Natural killer cell treated with Interleukin-12 subunit alpha and Interleukin-12 subunit beta and Interleukin-15 and Interleukin-18, amount 100 ng/mL, for 72 hours (primary cell): ENCODE measurements at places on chromosomes 1 and 21.

DNA sequence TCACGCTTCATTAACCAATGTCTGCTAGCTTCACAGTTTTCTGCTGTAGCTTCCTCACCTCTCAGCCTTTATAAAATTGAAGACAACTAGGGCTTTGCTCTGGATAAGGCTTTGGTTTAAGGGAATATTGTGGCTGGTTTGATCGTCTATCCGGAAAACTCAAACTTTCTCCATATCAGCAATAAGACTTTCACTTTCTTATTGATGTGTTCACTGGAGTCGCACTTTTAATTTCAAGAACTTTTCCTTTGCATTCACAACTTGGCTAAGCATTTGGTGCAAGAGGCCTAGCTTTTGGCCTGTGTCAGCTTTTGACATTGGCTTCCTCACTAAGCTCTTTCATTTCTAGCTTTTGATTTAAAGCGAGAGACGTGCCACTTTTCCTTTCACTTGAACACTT lies 12.9 kb downstream of the COA6 start:
- H3K27me3 ChIP-seq: no peaks in the 10 kb centered on the region
- H3K27ac ChIP-seq: peak overlapping the region; percentile 27
- no peak for DNase-seq
- H3K4me3 ChIP-seq: no peak overlapping the region
- peaks cover 5% of the 10 kb centered on the region for H3K4me1 ChIP-seq

DNA sequence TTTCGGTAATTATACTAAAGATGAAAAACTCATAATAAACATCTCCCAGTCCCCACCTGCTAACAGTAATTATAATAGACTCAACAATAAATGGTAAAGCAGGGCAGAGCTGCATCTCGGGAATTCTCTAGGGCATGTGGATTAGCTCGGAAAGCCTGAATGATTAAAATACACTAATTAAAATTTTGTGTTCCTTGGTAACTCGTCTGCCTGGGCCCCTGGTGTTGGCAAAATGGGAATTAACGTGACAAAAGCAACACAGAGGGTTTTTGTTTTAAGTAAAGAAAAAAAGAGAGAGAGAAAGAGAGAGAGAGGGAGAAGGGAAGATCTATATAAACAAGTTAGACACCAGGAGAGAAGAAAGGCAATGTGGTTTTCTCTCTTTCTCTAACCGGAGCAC lies 62.1 kb downstream of the CASZ1 start:
- no peaks in the 10 kb centered on the region for H3K4me1 ChIP-seq
- no peak overlapping the region for H3K27ac ChIP-seq
- H3K36me3 ChIP-seq: no peaks in the 10 kb centered on the region
- no peak overlapping the region for H3K4me3 ChIP-seq
- H3K27me3 ChIP-seq: no peaks in the 10 kb centered on the region

- no peaks in the 10 kb centered on the region for H3K36me3 ChIP-seq
- no peaks in the 10 kb centered on the region for H3K4me1 ChIP-seq
- no peak for DNase-seq
- no peak overlapping the region for H3K4me3 ChIP-seq
- H3K27ac ChIP-seq: no peak overlapping the region
Measured at GRCh38 chr1:60394436-60394835, 320.9 kb upstream of the C1orf87 start.

- peaks cover 37% of the 10 kb centered on the region for H3K36me3 ChIP-seq
- peak overlapping the region; percentile 94 for H3K4me3 ChIP-seq
- no peaks in the 10 kb centered on the region for H3K27me3 ChIP-seq
- DNase-seq: no peak
- H3K4me1 ChIP-seq: peaks cover 40% of the 10 kb centered on the region
Measured at GRCh38 chr21:44802396-44803153, 955 bp upstream of the UBE2G2 start.

GRCh38 chr1:205709059-205709398 lies 28.7 kb upstream of the SLC45A3 start:
- no peaks in the 10 kb centered on the region for H3K27me3 ChIP-seq
- no peak overlapping the region for H3K4me3 ChIP-seq
- H3K36me3 ChIP-seq: peaks cover 4% of the 10 kb centered on the region
- H3K4me1 ChIP-seq: peaks cover 6% of the 10 kb centered on the region
- no peak for DNase-seq

DNA sequence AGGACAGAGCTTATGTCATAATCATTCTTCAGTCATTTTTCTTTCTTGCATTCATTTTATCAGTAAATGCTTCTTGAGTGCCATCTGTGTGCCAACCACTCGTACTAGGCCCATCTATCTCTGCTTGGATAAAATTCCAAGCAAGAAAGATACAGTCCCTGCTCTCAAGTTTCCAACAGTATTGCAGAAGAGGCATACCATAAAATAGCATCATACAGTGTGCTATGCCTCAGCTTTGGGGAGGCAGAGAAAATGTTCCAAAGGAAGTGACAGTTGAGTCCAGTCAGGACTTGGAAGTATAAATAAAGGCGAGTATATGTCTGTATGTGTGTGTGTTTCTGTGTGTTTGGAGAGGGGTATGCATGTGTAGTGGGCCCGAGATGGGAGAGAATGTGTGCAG lies 113.4 kb upstream of the HOOK1 start:
- H3K4me1 ChIP-seq: peaks cover 23% of the 10 kb centered on the region
- H3K27me3 ChIP-seq: no peaks in the 10 kb centered on the region
- H3K36me3 ChIP-seq: no peaks in the 10 kb centered on the region
- H3K4me3 ChIP-seq: no peak overlapping the region
- DNase-seq: no peak
- no peak overlapping the region for H3K27ac ChIP-seq

GRCh38 chr1:47215713-47216112 lies 16.3 kb downstream of the TAL1 start:
- DNase-seq: no peak
- no peak overlapping the region for H3K4me3 ChIP-seq
- no peaks in the 10 kb centered on the region for H3K36me3 ChIP-seq
- H3K27me3 ChIP-seq: peaks cover 6% of the 10 kb centered on the region

GRCh38 chr1:62299426-62300200 lies 19.6 kb downstream of the KANK4 start:
- H3K27ac ChIP-seq: no peak overlapping the region
- H3K4me3 ChIP-seq: no peak overlapping the region
- no peaks in the 10 kb centered on the region for H3K36me3 ChIP-seq
- H3K27me3 ChIP-seq: peaks cover 5% of the 10 kb centered on the region

DNA sequence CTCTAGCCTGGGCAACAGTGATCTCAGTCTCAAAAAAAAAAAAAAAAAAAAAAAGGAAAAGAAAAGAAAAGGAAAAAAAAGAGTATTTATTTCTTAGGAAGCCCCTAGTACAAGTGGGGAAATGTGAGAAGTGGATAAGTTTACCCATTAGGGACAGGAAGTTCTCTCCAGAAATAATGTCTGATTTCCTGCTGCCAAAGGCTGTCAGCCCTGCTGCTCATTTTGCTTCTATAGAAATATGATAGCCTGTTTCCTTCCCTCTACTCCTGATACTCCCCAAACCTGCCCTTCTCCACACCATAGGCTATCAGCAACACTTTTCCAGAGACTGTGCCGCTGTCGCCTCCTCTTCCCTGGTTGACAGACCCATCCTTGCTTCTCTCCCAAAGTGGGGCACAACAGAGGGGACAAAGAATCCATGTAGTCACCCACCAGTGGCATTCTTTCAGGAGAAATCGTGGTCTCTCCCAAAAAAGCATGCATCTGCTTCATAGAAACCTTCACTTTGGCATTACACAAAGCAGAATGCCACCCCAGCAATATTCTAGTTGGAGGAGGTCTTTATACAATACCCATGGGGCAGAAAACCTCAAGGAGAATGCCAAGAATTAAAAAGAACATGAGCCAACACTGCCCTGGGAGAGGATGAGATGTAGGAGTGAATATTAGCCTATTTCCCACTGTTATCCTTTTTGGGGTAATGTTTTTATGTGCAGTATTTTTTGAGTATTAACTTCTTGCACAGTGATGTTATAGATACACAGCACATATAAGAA lies 166.3 kb upstream of the NR5A2 start:
- no peak overlapping the region for H3K27ac ChIP-seq
- peaks cover 18% of the 10 kb centered on the region for H3K27me3 ChIP-seq
- H3K4me1 ChIP-seq: peaks cover 6% of the 10 kb centered on the region

DNA sequence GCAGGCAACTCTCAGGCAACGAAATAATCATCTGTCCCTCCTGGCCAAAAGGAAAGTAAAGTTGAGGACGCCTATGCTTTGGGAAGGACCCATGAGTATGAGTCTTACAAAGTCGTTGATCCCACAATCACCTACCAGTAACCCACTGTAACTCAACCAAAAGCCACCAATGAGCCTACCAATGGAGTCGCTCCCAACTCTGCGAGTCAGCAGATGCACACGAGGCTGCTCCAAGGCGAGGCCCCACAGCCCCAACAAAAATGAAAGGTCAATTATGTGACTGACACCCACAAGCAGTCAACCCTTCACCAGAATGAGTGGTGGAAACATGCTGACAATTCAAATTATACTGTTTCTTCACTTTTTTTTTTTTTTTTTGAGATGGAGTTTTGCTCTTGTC lies 12.0 kb downstream of the SETD4 start:
- no peaks in the 10 kb centered on the region for H3K27me3 ChIP-seq
- peaks cover 9% of the 10 kb centered on the region for H3K4me1 ChIP-seq
- no peak overlapping the region for H3K27ac ChIP-seq
- H3K36me3 ChIP-seq: peaks cover 22% of the 10 kb centered on the region
- H3K4me3 ChIP-seq: no peak overlapping the region

DNA sequence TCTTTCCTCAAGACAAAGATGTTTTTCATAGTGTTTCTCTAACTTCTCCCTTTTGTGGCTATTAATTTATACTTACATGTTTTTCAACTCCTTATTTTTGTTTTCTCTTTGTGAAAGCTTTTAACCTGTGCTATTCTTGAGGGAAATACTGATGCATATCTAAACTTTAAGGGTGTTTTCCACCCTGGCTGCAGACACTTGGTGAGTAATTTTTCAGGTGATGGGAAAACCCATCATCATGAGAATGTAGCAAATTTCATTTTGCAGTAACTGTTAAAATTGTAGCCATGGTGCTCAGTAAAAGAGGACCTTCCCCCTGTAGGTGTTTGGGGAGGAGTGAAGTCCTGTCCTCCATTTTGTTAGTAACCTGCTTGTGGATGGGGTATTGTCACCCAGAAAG lies 124.2 kb downstream of the LIPI start:
- no peaks in the 10 kb centered on the region for H3K36me3 ChIP-seq
- no peak overlapping the region for H3K27ac ChIP-seq
- H3K4me3 ChIP-seq: no peak overlapping the region
- no peaks in the 10 kb centered on the region for H3K27me3 ChIP-seq
- peaks cover 11% of the 10 kb centered on the region for H3K4me1 ChIP-seq

DNA sequence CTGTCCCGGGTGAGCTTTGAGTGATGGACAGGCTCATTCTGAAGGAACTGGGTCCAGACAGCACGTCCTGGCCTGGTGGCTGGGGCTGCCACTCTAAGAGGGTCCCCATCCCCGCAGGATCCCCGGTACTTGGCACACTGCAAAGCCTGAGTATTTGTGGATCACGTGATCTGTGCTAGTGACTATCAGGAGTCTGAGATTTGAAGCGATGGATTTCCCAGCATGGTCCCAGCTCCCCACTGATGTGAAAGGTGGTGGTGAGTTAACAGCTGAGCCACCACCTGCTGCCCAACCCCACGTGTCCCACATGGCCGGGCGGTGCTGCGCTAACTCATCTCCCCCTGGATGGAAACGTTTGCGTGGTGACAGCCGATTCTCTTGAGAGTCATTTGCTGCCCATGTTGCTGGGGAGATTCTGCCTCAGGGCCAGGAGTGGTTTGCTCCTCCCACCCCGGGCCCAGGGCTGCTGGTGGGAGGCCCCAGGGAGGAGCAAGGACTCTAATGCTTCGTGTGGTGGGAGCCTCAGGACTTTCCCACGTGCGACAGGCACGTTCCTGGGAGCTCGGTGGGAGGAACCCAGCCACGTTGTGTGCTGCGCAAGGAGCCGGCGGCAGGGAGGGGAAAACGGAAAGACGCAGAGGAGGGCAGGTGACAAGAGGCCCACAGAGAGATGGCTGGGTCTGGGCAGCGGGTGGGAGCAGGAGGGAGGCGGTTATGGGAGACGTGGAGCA lies 15.1 kb downstream of the FAAP20 start:
- no peak overlapping the region for H3K4me3 ChIP-seq
- H3K27me3 ChIP-seq: no peaks in the 10 kb centered on the region
- H3K4me1 ChIP-seq: peaks cover 11% of the 10 kb centered on the region
- no peak overlapping the region for H3K27ac ChIP-seq
- H3K36me3 ChIP-seq: no peaks in the 10 kb centered on the region
